ENCODE measurements at places on chromosomes 13 and 19.

DNA sequence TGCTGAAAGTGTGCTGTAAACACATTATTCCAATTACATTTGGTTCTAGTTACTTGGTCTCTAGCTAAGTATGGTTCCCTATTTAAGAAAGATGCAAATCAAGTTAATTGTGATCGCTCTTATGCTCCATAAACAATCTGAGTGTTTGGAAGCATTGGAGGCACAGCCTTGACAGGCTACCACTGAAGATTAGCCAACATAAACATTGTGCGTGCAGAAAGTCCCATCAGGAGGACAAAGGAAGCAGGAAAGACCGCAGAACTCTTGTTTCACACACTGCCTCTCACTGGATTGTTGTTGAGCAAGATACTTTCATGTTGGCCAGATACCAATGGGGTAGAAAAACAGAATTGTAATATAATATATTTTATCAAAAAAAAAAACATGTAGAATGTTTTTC lies 814.4 kb downstream of the EFNB2 start:
- DNase-seq: no peak

DNA sequence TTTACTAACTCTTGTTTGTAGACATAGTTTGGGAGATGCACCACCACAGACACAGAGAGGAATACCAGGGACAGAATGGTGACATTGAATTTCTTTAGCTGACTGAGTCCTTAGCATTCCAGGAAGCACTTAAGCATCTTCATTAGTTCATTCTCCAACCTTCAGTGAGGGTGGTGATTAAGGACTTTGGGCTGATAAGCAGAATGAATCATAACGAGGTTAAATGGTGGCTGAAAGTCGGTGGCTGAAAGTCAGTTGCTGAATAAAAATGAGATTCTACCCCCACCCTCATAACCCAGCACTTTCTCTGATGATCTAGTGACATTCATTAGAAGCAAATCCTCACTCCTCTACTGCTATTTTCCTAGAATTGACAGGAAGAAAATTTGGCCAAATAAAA lies 10.6 kb downstream of the PCDH8 start:
- DNase-seq: no peak

GRCh38 chr19:46160233-46160775 lies 12.3 kb downstream of the IGFL2 start:
- DNase-seq: no peak

GRCh38 chr13:88895261-88895941 lies 1224.2 kb downstream of the SLITRK5 start:
- no peak for DNase-seq

DNA sequence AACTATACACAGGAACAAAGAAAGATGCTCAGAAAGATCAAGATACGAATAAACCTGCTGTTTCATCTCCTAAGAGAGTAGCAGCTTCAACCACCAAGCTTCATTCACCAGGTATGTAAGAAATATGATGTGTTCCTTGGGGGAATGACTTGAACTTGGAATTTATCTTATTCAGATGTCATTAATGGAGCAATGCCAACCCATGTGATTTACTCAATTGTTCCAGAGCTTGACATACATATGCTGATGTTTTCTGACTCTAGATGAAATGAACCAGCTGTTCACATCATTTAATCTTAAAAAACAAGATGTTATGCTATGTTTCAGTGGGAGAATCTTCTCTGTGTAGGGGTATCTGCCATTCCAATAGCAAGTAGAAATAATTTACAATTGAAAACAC lies 270.9 kb downstream of the SLC7A1 start:
- DNase-seq: no peak

- no peak for DNase-seq
Measured at GRCh38 chr13:103134271-103134670, 68.1 kb upstream of the SLC10A2 start.

DNA sequence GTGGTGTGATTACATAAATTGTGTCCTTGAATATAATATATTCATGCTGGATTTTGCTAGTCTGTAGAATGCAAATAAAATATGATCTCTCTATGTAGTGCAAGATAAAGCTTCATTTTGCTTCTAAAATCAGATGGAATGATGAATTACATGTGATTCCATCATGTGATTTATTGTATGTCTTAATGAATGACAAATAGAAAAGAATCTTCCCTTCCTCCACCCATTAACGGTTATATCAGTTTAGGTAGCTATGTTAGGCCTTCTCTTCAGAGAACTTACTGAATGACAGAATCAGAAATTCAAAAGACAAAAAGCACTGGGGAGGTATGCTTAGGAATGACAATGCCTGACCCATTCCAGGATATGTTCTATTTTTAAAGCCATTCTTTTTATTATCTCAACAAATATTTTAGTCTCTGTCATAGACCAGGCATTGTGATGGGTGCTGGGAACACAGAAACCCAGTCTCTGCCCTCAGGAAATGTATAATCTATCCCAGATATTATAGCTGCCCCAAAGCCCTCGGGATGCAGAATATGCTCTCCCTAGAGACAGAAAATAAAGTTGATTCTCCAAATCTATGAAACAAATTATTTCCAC lies 90.6 kb downstream of the TEX26 start:
- DNase-seq: no peak

GRCh38 chr19:48274173-48274572 lies 4.3 kb downstream of the ZNF114 start:
- DNase-seq: no peak

- DNase-seq: peak; percentile 28
Measured at GRCh38 chr19:54364775-54365257, at the start of gene LAIR1. Gene LAIR1 (minus strand): TSS chr19:54364931. CDS start chr19:54364804, 127 bp downstream.

GRCh38 chr19:55426042-55426441 lies 17.1 kb downstream of the SHISA7 start:
- no peak for DNase-seq

DNA sequence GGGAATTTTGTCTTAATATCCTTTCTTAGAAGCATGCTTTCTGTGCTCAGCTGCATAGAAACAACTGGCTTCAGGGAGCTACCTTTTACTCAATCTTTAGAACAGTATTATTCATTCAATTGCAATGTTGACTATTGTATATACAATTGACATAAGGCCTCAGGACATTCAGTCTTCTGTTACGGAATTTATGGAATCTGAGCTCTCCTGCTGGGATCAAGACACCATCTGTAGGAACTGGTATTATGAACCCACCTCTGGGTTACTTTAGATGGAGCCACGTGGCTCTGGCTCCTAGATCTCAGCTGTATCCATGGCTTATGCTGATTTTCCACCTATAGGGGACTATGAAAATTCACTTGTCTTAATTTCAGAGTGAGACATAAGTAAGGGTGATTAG lies 716.2 kb upstream of the GPC6 start:
- no peak for DNase-seq

DNA sequence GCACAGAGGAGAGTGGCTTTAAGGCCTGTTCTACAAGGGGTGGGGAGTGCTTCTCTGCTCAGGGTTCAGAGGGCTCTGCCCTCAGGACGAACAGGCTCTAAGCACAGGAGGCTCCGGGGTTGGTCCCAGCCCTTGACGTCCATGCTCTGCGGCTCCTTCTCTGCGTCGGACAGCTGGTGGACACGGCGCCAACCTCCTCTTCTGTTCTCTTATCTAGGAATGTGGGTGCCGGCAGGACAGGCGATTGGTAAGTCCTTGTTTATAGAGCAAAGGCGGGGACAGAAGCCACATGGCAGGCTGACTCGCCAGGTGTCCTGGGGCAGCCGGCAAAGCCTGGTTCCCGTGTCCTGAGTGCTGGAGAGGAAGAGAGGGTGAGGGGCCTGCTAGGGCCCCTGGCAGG lies 8.4 kb upstream of the RPS15 start:
- no peak for DNase-seq

GRCh38 chr19:3625996-3626472 lies 556 bp downstream of the CACTIN start:
- DNase-seq: no peak

- DNase-seq: no peak
Measured at GRCh38 chr13:51416107-51416506, 36.7 kb downstream of the INTS6 start.

DNA sequence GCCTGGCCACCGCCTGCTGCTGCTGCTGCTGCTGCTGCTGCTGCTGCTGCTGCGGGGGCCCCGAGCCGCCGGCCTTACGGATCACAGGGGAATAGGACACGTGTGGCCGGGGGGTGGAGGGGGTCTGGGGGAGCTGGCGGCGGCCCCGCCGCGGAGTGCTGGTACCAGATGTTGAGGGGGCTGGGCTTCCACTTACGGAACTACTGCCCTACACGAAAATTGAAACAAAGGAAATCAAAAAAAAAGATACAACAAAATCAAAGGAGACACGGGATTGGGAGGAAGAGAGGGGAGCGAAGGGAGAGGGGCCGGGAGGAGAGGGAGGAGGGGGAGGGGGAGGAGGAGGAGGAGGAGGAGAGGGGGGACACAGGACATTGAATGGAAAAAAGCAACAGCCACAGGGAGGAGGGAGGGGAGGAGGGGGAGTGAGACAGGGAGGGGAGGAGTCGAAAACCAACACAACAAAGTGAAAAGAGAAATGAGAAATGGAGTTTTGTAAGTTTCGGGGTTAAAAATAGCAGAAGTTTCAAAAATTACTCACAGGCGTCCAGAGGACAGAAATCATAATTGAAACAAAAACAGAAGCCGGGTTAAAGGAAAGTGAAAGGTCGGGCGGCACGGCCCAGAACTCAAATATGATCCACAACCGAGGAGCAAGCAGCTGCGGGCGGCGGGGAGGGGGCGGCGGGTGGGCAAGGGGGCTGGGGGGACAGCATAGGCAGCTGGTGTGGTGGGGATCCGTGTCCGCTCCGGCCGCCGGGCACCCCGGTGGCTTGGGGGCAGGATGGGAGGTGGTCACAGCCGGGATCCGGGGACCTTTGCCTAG lies 57.8 kb downstream of the IER2 start:
- peak; percentile 43 for DNase-seq

DNA sequence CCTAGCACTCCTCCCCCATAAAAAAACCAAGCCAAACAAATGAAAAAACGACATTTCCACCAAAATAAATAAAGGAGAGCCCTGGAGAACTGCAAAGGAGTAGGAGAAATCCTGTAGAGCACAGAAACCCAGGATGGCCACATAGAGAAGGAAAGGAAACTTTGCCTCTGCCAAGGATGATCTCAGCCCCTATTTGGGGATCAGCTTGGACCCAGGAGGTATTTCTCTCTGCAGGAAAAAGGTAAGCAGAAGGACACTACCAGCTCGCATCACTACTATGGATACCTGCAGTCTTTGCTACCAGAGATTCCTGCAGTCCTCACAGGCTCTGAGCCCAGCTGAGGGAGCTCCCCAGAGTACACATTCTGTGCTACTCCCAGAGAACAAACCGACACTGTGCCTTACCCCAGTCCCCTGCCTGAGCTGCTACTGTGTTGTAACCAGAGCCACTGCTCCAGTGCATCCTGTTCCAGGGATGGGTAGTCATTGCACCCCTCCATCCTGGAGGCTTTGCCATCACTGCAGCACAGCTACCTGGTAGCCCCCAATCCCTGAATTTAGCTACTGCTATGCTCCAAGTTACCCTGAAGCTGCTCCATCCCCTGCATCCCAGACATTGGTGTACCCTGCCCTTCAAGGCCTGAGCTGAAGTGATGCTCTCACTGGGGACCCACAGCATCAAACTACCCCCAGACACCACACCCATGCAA lies 41.7 kb downstream of the VWA8 start:
- no peak for DNase-seq

DNA sequence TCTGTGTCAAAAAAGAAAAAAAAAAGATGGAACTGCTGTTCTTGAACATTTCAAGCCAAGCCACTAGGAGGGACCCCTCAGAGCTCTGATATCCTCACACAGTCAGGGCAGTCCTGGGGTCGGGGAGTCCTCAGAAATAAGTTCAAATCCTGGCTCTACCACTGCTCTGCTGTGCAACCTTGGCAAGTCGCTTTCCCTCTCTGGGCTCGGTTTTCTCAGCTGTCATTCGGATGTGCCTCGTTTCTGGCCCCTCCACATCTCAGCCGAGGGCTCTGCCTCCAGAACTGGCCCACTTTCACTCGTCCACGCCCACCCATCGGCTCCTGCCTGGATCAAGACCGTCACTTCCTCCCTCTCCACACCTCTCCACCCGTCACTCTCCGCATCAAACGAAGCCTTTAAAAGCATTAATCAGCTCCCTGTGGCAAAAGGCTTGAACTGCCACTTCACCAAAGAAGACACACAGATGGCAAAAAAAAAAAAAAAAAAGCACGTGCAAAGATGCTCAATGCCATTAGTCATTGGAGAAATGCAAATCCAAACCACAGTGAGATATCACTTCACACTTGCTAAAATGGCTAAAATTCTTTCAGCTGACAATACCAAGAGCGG lies 7.4 kb upstream of the ZNRF4 start:
- no peak for DNase-seq

GRCh38 chr13:25473864-25474263 lies 102.1 kb downstream of the ATP8A2 start:
- no peak for DNase-seq

DNA sequence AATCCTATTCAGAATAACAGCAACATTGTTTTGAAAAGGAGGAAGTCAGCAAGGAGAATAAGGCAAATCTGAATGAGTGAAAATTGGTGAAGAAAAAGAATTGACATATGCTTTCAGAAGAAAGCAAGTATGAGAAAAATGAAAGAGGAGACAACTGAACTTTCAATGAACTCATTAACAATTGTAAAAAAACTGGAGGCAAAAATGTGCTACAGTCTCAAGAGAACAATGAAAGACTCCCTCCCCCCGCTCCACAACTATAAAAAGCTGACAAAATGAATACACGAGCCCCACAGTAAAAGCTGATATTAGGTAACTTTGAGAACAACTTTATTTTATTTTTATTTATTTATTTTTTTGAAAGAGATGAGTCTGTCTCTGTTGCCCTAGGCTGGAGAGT lies 373.1 kb downstream of the DIAPH3 start:
- no peak for DNase-seq

- no peak for DNase-seq
Measured at GRCh38 chr19:8030960-8031359, 21.6 kb upstream of the CCL25 start.

- DNase-seq: no peak
Measured at GRCh38 chr19:14473073-14473977, 1.8 kb downstream of the PTGER1 start.

- DNase-seq: no peak
Measured at GRCh38 chr13:32299893-32300292, 15.3 kb downstream of the ZAR1L start.

DNA sequence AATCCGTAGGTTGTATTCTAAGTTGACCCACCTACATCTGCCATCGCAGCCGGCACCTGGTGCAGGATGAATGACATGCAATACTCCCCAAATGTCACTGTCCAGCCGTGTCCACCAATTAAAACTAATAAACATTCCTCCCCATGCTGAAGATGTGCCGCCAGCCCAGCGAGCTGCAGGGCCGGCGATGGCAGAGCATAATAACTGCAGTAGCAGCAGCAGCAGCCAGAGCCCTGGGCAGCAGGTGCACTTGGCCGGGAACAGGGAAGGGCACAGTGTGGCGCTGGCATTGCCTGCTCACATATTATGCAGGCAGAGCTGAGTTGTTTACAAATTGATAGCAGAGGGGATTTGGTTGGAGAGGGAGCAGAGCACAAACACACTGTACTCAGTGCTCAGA lies 754.9 kb downstream of the OLFM4 start:
- DNase-seq: no peak

DNA sequence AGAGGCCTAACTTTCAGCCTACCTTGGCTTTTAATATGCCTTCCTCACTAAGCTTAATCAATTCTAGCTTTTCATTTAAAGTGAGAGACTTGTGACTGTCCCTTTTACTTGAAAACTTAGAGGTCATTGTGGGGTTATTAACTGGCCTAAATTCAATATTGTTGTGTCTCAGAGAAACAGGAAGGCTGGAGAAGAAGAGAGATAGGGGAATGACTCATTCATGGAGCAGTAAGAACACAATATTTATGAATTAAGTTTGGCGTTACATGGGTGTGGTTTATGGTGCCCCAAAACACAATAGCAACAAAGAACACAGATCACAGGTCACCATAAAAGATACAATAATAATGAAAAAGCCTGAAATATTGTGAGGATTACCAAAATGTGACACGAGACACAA lies 612.1 kb downstream of the TBC1D4 start:
- DNase-seq: no peak
